ENCODE measurements at places on chromosomes 13 and 19. TPM values are rescaled to one million over a fixed set of nuclear protein-coding genes. Genes with fewer than 3 reads are reported as not detected.

GRCh38 chr13:34256236-34256635 lies 438.3 kb downstream of the RFC3 start:
- no peak for DNase-seq

DNA sequence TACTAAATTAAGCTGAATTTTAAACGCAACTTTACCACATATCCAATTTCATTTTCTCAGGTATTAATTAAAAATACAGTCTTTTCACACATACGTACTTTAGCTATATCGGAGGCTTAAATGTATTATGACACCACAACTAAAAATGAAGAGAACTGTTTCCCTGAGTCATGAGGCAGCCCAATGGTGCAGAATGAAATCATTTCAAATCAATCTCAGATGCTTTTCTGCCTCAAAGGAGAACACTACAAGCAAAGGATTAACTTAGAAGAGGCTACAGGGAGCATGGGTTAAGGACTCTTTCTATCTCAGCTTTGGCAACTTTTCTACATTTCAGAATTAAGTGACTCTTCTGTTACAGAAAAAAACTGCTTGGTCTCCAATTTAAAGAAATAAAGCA lies 516.3 kb upstream of the HTR2A start:
- DNase-seq, result no peak

GRCh38 chr19:55620410-55621204 lies 3.8 kb downstream of the ZNF784 start:
- DNase-seq, result no peak

DNA sequence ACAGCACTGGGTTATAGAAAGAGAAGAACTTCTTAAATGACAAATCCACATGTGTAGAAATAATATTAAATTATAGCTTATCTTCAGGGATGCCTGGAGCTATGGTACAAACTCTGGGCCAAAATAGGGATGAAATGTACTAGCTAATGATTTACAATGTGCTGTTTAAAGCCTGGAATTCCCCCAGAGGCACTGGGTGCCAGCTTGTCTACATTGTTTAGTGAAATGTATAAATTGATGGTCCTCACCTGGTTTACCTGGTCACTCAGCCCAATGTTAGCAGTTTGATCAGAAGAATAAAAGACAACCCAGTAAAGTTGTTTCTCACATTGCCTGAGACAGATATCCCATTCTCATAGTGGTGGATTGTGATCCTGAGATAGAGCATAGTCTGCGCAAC lies 597.2 kb downstream of the DIAPH3 start:
- DNase-seq, result no peak

DNA sequence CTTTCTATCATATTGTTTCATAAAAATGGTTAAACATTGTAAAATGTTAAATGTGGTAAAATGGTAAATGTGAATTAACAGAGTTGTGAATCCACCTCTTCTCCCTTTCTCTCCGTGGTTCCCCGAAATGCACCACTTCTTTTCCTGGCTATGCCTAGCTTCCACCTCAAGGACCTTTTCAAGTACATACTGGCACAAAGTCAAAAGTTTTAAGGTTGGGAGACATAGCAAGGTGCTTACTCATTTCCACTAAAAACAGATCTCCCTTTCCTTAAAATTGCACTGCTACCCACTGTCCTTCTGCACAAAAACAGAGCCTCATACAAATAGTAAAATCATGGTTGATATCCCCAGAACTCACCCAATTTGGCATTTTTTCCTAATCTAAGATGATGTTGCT lies 558.2 kb downstream of the SLITRK6 start:
- no peak for DNase-seq

The CAPN12 gene
- 7.5 TPM for polyA plus RNA-seq

- no peak for DNase-seq
Measured at GRCh38 chr13:45707516-45708100, 5.5 kb downstream of the CBY2 start.

DNA sequence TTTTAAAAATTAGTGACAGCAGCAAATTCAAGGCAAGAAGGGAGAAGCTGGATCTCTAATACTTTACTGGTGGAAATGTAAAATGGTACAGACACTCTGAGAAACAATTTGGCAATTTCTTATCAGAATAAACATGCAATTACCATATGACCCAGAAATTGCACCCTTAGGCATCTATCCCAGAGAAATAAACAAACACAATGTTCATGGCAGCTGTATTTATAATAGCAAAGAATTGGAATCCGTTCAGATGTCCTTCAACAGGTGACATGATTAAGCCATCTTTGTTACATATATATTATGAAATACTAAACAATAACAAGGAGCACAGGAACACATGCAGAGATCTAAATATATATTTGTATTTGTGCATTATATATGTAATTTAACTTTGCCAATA lies 756.5 kb downstream of the SLITRK1 start:
- DNase-seq, result no peak

GRCh38 chr13:25292301-25292700 lies 5.0 kb upstream of the MTMR6 start:
- DNase-seq, result peak; percentile 31

DNA sequence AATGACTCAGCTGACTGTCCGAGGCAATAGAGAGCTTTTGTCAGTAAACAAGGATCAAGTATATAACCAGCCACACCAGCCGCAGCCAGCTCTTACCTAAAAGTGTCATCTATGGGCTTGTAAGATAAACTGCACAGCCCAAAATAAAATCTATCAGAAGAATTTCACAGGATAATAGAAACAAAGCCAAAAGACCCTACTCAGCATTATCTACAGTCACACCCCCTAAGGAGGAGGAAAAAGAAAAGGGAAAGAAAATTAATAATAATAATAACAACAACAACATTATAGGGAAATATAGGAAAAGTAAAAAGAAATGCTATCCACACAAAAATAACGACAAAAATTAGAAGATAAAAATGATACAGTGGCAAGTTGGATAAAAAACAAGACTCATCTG lies 1883.8 kb downstream of the OLFM4 start:
- DNase-seq, result no peak

GRCh38 chr19:33290956-33291622 lies 11.2 kb downstream of the CEBPA start:
- DNase-seq, result no peak

DNA sequence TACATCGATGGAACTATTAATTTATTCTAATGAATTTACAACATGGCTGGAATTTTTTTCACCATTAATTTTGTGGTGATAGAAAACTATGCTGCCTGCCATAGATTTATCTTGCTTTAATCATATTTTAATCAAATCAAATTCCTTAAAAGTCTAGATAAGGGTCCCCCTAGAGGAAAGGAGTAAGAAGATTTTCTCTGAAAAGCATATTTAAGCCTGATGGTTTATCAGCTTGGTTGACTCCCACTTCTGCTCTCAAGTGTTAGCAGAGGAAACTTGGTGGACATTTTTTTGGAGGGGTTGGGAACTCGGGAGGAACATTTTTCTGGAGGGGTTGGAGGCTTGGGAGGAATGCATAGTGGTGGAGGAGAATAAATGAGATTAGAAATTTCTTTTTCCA lies 253.3 kb downstream of the KCNRG start:
- DNase-seq, result no peak

- DNase-seq, result no peak
Measured at GRCh38 chr13:90800082-90800746, 547.3 kb upstream of the MIR17HG start.

GRCh38 chr13:46909042-46909441 lies 12.2 kb upstream of the HTR2A start:
- DNase-seq, result no peak

GRCh38 chr13:111042661-111043226 lies 72.4 kb upstream of the ARHGEF7 start:
- DNase-seq, result no peak

The IGSF23 gene
- 1.5 TPM for polyA plus RNA-seq

The KIR2DL3 gene
- polyA plus RNA-seq, result not detected

DNA sequence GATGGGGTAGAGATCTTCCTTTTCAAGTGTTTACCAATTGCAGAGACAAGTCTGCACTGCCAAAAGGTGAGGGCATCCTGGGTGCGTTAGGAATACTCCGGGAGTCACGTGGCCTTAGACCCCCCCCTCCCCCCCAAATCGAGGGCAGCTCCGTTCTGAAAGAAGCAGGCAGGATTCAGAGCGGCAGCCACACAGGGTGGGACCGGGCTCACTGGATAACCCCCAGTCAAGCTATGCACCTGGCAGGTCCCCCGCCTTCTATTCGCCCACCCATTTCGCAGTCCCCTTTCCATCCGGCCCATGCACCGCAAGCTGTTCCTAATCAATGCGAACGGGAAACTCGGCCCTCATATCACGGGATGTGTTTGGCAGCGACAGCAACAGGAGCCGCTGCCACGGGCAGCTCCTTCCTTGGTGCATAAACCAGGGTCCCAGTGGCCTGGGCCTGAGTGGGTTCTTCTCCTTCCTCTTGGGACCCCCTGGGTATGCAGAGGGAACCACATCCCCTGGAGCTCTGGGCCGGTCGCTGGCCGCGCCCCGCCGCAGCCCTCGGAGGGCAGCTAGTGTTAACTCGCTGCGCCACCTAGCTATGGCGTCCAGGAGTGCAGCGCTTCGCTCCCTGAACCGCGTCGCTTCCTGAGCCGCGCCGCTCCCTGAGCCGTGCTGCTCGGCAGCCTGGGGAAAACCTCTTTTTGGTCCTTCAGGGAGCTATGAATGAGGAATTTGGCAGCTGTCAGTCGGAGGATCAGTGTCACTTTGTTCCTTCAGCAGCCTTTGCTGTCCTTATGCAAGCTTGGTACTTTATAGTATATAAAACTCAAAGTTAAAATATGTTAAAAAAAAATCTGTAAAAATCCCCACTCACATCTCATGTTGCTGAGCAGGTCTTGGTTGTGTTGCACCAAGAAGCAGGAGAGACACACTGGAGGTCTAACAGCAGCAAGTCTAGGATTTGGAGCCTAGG lies 41.4 kb downstream of the LYL1 start:
- peak; percentile 67 for DNase-seq

GRCh38 chr13:77429320-77430142 lies 102.6 kb upstream of the MYCBP2 start:
- DNase-seq, result no peak

GRCh38 chr13:35843272-35843671 lies 287.9 kb downstream of the DCLK1 start:
- DNase-seq, result no peak

GRCh38 chr19:14161305-14161704 lies 24.9 kb upstream of the ASF1B start:
- no peak for DNase-seq

GRCh38 chr13:103188713-103189326 lies 122.6 kb upstream of the SLC10A2 start:
- DNase-seq, result no peak
